ENCODE measurements at places on chromosomes 13 and 19. TPM values are rescaled to one million over a fixed set of nuclear protein-coding genes. Genes with fewer than 3 reads are reported as not detected.

DNA sequence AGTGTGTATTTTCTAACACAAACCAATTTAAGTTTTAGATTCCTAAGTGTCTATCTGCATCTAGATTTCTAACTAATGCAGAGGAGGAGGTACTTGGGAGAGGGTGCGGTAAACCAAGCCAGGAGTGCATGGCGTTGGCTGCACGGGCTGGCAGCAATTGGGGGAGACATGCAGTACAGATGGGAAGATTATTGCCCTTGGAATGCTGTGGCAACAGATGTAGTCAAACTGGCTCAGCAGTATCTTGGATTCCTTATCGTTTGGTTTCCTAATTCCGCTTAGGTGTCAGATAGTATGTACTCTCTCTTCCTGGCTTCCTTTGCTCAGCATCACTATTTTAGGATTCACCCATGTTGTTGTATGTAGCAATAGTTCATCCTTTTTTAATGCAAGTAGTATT, 29.4 kb upstream of the STK24 start:
- DNase-seq, result no peak

- no peak for DNase-seq
Measured at GRCh38 chr13:50122455-50122854, 107.2 kb downstream of the KCNRG start.

GRCh38 chr13:71492346-71492871, 374.6 kb downstream of the DACH1 start:
- DNase-seq, result no peak

GRCh38 chr13:24632382-24633121, 47.7 kb upstream of the ATP12A start:
- no peak for DNase-seq

AP1M2 gene
- 0.83 TPM for total RNA-seq

ZNF835 gene
- 4.1 TPM for total RNA-seq

LILRA1 gene
- total RNA-seq, result 0.99 TPM

WDR87 gene
- not detected for total RNA-seq

CLDND2 gene
- total RNA-seq, result 7.9 TPM

Data from spinal cord (tissue), 10 donors.